ENCODE measurements at places on chromosomes 6 and 20. TPM values are rescaled to one million over a fixed set of nuclear protein-coding genes. Genes with fewer than 3 reads are reported as not detected.

The PKIG gene
- 3.1 TPM for total RNA-seq

GRCh38 chr20:38612751-38613515, 11.3 kb downstream of the ARHGAP40 start:
- no peak overlapping the region for H3K4me3 ChIP-seq
- no peak overlapping the region for H3K27ac ChIP-seq
- H3K27me3 ChIP-seq, result peaks cover 23% of the 10 kb centered on the region
- H3K36me3 ChIP-seq, result no peaks in the 10 kb centered on the region
- H3K4me1 ChIP-seq, result no peaks in the 10 kb centered on the region

GRCh38 chr6:148112851-148113319, 229.8 kb upstream of the SASH1 start:
- no peaks in the 10 kb centered on the region for H3K4me1 ChIP-seq
- DNase-seq, result no peak
- no peak overlapping the region for H3K27ac ChIP-seq
- peaks cover 4% of the 10 kb centered on the region for H3K27me3 ChIP-seq
- no peak overlapping the region for H3K4me3 ChIP-seq

The ARMH2 gene
- total RNA-seq, result 1.6 TPM

The POPDC3 gene
- not detected for total RNA-seq

The VGLL2 gene
- total RNA-seq, result not detected

The WFDC12 gene
- total RNA-seq, result not detected

DNA sequence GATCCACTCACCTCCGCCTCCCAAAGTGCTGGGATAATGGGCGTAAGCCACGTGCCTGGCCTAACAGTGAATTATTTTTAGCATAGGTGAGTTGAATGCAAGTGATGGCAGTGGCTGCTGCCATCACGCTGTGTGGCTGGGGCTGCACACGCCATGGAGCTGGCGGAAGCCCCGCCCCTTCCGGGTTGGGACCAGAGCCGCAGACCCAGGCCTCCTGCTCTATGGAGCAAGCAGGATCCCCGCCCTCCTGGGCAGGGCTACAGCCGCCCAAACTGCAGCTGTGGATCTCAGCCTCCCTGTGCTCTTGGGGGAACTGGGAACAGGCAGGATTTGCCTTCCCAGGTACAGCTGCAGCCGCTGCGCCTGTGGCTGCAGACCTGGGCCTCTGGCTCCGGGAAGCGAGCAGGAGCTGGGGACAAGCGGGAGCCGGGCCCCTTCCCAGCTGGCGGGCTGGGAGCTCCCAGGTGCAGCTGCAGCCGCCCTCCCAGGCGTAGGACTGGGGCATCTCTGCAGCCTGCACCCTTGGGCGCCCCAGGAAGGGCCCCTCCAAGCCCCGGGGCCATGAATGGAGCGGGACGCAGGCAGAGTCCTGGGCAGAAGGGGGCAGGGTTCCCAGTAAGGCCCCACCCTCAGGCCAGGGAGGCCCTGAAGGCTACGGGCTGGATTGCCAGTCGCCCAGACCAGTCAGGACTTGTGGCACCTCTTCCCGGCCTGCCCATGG, 30.9 kb upstream of the SLA2 start:
- no peaks in the 10 kb centered on the region for H3K4me1 ChIP-seq
- H3K36me3 ChIP-seq, result peaks cover 7% of the 10 kb centered on the region
- H3K27me3 ChIP-seq, result no peaks in the 10 kb centered on the region

DNA sequence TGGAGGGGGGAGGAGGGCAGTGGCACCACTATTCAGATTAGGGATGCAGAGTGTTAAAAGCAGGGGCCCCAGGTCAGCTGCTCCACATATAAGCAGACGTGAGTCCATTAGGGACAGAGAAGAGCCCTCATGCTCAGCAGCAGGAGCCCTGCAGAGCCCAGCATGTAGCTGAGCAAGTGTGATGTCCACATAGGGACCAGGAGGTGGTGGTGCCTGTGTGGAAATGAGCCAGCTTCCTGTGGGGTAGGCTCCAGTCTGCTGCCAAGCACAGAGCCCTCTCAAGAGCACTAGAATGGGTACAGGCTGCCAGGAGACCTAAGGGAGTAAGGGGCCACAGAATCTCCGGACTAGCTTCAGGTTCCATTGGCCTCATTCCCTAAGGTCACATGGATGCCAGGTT, 57.9 kb upstream of the MLN start:
- no peak overlapping the region for H3K4me3 ChIP-seq
- peaks cover 3% of the 10 kb centered on the region for H3K36me3 ChIP-seq
- no peak for DNase-seq
- no peak overlapping the region for H3K27ac ChIP-seq
- peaks cover 36% of the 10 kb centered on the region for H3K27me3 ChIP-seq
- peaks cover 33% of the 10 kb centered on the region for H3K4me1 ChIP-seq

DNA sequence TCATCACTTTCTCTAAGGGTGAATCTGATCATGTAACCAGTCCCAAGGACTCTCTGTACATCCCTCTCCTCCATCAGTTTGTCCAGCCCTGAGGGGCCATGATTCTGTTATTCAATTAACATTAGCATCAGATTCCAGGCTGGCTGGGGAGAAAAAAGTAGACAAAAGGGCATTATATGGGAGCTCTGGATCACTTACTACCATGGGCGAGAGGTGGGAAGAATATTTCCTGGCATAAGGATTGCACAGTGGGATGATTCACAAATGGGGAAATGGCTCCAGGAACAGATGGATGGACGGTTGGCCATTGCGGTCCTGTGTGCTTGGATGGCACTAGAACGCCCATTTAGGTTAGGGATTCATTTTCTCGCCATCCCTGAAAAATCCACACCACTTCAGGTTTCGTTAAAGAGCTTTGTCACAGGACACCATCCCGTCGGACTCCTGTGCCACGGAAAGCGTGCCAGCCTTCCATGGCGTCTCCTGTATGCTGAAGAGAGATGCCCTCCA, 112.6 kb downstream of the THBS2 start:
- no peak overlapping the region for H3K27ac ChIP-seq
- peaks cover 8% of the 10 kb centered on the region for H3K27me3 ChIP-seq
- no peak overlapping the region for H3K4me3 ChIP-seq
- no peaks in the 10 kb centered on the region for H3K36me3 ChIP-seq
- DNase-seq, result no peak
- H3K4me1 ChIP-seq, result no peaks in the 10 kb centered on the region

- H3K27ac ChIP-seq, result no peak overlapping the region
- peaks cover 14% of the 10 kb centered on the region for H3K4me1 ChIP-seq
- no peaks in the 10 kb centered on the region for H3K27me3 ChIP-seq
- peaks cover 19% of the 10 kb centered on the region for H3K36me3 ChIP-seq
- no peak overlapping the region for H3K4me3 ChIP-seq
Measured at GRCh38 chr20:45852326-45852725, 4.9 kb downstream of the ACOT8 start.
